Occipital lobe (tissue), 3 donors: ENCODE measurements at places on chromosomes 1 and 21. TPM values are rescaled to one million over a fixed set of nuclear protein-coding genes. Genes with fewer than 3 reads are reported as not detected.

- no peak for DNase-seq
Measured at GRCh38 chr1:111191496-111191895, 8.9 kb downstream of the DENND2D start.

DNA sequence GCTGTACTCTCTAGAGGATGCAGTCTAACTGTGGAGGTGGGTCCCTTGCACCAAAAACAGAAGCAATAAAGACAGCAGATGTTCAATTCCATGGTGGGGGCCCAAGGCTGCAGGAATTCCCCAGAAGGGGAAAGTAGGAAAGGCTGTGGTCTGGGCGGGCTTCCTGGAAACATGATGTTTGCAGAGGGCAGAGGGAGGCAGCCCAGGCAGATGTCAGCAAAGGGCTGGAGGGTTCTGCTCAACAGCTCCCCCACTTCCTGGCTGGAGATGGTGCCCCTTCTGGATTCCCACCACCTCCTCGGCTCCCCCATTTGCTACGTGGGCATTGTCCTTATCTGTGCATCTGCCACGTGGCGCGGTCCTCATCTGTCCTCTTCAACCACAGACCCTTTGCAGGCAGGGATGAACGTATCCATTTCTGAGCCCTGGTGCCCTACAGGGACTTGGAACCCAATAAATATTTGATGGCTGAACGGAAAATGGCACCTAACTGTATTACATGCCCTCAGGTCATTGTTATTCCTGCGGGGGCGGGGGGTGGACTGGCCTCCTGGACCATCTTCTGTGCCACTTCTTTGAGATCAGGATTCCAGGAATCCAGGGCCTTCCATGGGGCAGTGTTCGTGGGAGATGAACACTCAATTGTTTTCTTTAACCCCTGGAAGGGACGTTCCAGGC, 8.4 kb upstream of the GUCA2B start:
- no peak for DNase-seq

DNA sequence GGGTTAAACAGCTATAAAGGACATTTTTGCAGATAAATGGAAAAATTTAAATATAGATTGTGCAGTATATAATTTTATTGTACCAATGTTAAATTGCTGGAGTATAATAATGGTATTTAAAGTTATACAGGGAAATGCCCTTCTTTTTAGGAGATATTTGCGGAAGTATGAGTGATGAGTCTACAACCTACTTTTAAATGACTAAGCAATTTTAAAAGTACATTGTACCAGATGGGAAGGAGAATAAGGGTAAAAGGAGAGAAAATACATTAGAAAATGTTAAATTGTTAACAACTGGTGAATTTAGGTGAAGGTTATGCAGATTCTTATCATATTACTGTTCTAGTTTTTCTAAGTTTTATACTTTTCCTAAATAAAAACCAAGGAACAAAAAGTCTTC, 91.8 kb downstream of the ZZZ3 start:
- no peak for DNase-seq

DNA sequence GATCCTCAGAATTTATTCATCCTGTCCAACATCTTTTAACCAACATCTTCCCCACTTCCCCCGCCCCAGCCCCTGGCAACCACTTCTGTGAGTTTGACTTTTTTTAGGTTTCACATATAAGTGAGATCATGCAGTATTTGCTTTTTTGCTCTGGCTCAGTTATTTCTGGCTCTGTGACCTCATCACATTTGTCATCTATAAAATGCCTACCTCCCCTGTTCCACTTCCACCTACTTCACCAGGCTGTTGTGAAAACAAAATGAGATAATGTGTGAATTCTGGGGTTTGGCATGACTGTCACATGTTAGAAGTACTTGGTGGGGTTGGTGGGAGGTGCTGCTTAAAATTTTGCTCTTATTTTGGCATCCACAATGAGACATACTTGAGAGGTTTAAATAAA, 18.4 kb downstream of the HHAT start:
- DNase-seq = peak; percentile 48

DNA sequence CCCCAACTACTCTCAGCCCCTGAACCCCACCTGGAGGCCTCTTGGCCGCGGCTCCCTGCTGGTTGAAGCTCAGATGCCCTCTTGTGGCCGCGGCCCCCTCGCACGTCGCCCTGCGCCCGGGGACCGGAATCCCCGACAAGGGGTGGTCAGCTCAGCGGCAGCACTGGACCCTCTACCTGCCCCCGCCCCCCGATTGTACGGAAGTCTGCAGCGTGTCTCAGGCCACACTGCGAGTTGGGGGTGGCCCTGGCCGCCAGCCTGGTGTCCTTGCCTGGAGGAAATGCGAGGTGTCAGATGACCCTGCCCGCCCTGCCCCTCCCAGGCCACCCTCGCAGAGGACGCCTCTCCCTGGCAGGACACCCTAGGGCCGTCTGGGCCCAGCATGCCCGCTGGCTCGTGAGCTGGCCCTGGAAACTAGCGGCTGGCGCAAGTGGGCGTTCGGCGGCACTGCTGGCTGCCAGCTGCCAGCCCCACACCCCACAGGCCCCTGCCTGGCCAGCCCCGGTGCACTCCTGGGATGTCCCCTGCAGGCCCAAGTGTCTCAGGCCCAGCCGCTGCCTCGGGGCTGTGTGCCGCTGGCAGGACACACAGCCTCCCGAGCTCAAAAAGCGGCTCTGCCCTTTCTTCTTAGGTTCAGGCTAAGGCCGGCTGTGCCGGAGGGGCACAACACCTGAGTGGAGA, 60.8 kb downstream of the EDN2 start:
- DNase-seq = no peak

The ARMH1 gene
- total RNA-seq = 2.8 TPM

- no peak for DNase-seq
Measured at GRCh38 chr1:220182111-220182510, 88.2 kb downstream of the IARS2 start.

- DNase-seq = no peak
Measured at GRCh38 chr1:184593597-184593996, 161.1 kb downstream of the EDEM3 start.

The PDZK1 gene
- total RNA-seq = 0.78 TPM

GRCh38 chr1:94382201-94382600, 36.0 kb upstream of the ABCD3 start:
- no peak for DNase-seq

GRCh38 chr1:240152611-240153297, 61.1 kb downstream of the FMN2 start:
- no peak for DNase-seq
